Suppressor macrophage treated with lipopolysaccharide for 1 hour (primary cell): ENCODE measurements at places on chromosomes 4 and X.
A peak's percentile ranks its signal among the peaks of the same experiment; 100 is the strongest.

DNA sequence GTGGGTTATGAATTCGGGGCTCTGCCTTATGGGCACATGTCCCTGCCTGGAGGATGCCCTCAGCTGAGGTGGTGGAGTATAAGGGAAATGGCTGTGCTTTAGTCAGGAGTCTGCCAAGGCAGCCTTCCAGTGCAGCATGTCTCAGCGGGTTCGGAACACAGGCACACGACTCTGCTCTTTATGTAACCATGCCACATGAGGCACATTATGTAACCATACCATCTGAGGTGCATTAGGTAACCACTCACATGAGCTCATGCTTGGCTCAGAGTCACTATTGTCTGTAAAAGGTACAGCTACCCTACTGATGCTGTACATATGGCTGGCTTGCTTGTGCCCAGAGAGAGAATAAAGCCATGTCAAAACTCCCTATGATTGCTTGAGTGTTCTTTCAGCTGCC, 723.6 kb downstream of the TRAM1L1 start:
- DNase-seq = no peak

- no peak for DNase-seq
Measured at GRCh38 chr4:159012381-159012780, 90.5 kb upstream of the RAPGEF2 start.

DNA sequence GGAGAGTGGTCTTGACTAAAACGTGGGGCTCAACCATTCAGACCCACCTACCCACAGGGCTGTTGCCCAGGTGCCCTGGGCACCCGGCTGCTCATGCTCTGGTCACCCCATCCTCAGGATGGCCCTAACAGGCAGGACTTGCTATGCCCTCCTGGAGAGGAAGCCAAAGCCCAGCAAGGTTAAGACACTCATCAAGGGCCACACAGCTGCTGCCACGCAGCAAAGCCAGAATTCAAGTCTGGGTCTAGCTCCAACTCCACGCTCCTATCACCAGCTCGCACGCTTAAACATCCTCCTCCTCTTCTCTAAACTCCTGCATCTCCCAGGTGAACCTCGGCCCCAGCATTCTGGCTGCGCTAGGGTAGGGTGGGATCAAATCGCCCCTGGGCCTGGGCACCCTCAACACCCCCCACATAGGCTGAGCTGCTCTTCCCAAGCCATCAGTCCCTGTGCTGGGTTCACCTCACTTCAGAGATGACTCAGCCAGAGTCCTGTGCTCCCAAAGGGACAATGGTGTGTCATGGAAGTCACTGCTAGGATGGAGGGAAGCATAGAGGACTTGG, 54.1 kb downstream of the PPP2R2C start:
- DNase-seq = no peak

DNA sequence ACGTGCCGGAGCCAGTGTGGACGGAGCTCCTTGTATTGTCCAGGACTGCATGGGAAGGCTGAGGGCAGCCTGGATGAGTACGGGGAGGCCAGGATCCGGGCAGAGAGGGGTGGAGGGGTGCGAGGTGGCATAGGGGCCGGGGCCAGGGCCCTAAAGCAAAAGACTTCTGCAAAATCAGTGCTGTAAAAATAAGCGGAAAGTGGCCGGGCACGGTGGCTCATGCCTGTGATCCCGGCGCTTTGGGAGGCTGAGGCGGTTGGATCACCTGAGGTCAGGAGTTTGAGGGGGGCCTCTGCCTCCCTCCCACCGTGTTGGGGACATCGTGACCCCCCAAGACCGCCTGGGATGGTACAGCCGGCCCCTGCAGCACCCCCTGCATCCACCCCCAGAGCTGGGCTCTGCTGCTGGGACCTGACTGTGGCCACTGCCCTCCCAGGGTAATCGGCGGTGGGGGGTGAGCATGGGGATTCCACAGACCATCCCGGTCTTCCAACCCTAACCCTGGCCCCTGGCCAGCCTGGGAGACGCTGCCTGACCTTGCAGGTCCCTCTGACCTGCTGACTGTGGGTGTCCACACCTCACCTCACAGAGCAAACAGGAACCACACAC, 23.4 kb upstream of the PLCXD1 start:
- no peak for DNase-seq

GRCh38 chr4:128379860-128380259, 92.2 kb upstream of the PGRMC2 start:
- no peak for DNase-seq

DNA sequence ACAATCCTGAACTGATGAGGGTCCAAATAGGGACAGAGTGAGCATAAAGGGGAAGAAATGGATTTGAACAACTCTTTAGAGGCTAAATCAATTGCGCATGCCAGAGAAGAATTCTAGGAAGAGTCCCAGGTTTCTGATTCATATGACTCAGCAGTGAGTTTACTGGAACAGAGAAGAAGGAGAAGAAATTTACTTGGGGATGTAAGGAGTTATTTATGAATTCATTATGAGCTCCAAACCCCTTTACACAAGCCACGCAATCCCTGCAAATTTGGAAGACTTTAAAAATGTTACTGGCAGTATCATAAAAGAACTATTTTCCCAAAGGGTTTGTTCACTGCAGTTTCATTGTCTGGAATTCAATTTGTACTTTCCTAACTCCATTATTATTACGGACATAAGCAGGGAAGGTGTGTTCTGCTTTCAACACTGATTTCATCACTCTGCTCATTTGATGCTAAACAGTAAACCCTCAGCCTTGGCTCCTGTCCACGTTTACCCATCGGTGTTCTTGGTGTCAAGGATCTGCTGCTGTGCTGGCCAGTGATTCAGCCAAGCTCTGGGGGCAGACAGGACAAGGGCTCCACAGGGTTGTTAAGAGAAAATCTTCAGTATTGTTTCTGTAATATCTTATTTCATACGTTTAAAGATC, 273.7 kb downstream of the HNRNPD start:
- DNase-seq = no peak

DNA sequence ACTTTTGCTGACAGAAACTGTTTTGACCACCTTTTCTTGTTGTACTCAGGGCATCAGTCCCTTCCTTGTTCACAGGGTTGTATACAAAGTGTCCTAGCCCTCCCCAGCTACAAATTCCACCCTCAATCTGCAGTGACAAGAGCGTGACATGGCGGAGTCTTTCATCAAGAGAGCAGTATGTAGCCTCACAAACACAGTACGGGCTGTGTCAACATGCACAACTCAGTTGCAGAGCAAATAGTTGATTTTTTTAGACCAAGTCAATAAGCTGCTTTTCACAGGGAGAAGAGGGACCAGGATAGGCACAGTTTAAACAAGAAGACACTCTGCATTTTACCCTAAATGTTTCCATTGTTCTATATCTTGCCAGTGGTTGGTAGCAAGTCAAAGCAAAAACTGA, 8.6 kb upstream of the HS6ST2 start:
- no peak for DNase-seq

GRCh38 chr4:94412658-94413038, 39.1 kb upstream of the PDLIM5 start:
- peak; percentile 47 for DNase-seq

DNA sequence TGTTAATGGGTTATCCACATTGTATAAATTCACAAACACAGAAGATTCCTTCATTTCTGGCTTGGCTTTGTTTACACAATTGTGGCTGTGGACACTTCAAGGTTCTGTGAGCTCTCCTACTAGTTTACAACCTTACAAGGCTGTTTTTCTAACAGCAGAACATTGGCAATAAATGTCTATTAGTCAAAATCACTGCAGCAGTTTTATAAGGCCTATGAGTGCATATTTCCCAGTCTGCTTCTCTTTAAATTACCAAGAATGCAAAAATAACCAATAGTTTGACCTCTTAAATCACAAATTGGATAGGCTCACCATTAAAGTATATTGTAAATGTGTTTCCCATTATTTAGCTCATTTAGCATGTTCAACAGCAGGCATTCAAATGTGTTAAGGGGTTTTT, 239.2 kb downstream of the DKK2 start:
- no peak for DNase-seq

- DNase-seq = no peak
Measured at GRCh38 chr4:10530137-10530786, 73.0 kb upstream of the ZNF518B start.

- DNase-seq = peak; percentile 49
Measured at GRCh38 chr4:10033191-10033881, 12.0 kb upstream of the SLC2A9 start.

DNA sequence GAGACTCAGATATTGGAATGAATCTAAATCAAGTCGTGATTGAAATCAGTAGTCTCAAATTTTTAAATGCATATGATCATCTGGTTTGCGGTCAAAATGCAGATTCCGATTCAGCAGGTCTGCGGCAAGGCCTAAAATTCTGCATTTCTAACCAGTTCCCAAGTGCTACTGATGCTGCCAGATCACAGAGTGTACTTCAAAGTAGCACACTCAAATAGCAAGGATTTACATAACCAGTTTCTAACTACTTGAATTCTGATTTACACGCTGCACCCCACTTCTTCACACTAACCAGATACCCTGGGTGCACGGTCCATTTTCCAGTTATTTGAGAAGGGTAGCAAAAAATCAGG, 752 bp downstream of the MBTPS2 start:
- no peak for DNase-seq

- no peak for DNase-seq
Measured at GRCh38 chrX:7689791-7690412, 153.1 kb upstream of the VCX start.

- DNase-seq = peak; percentile 74
Measured at GRCh38 chr4:146108756-146109155, 66.8 kb upstream of the LSM6 start.

- DNase-seq = peak; percentile 65
Measured at GRCh38 chr4:150297861-150298474, 219.7 kb downstream of the DCLK2 start.

DNA sequence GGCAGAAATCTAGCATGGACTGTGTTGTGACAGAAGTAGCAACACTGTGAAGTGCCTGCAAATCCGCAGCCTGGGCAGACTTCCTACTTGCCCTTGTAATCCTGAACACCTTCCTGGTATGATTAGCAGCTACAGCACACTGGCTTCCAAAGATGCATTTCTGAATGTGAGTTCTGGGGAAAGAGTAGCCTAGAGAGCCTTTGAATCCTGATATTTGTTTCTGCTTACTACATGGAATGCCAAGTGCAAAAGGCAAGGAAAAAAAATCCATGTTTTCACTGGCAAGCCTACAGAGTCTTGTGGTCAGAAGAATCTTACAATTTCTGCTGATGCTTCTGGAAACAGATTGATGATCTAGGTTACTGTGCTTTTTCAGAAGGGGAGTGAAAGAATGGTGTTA, 223.7 kb downstream of the COL25A1 start:
- no peak for DNase-seq
